ENCODE measurements at places on chromosomes 2 and 18.

DNA sequence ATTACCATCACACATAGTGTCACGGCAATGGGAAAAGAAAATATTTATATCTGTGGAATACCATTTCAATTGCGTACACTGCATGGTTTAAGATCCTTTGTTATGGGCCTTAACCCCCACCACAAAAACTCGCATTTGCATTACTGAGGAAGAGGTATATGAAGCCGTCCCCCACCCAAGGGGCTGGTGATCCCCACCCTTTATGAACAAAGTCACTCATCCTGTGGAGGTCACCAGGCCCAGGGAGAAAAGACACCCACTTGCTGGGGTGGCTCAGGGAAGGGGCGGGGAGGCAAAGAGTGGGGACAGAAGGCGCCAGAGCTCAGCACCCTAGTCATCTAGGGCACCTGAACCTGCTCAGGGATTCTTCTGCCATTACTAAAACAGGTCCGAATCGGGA, 133.8 kb downstream of the ZNF516 start:
- no peak for DNase-seq

DNA sequence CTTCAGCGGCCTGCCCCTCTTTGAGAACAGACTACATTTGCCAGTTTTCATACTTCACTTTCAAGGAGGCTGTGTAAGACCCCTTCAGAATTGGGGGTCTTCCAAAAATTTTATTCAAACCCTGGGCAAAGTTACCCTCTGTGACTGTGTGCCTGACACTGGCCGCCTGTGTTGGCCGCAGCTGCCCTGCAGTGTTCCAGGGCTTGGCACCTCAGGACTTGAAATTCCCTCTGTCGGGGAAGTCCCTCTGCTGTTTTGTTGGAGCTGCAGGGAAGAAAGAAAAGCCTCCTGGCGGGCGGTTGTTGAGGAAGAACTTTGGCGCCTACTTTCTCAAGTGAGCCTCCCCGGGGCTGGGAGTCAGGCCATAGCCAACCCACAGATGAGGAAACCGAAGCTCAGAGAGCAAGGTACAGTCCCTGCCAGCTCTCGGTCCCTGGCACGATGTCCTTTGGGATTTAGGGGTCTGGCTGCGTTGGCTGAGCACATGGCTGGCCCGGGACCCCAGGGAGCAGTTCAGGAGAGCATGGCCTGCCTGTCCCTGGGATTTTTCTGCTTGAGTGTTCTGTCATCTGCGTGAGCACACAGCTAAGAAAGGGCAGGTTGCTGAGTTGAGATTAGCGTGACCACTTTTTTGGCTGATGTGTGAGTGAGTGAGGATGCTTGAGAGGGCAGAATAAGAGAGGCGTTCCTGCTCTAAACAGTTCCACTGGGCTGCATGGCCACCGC, 17.9 kb upstream of the ASB1 start:
- DNase-seq = no peak

GRCh38 chr18:72866901-72867745, 664 bp downstream of the NETO1 start:
- DNase-seq = peak; percentile 58

DNA sequence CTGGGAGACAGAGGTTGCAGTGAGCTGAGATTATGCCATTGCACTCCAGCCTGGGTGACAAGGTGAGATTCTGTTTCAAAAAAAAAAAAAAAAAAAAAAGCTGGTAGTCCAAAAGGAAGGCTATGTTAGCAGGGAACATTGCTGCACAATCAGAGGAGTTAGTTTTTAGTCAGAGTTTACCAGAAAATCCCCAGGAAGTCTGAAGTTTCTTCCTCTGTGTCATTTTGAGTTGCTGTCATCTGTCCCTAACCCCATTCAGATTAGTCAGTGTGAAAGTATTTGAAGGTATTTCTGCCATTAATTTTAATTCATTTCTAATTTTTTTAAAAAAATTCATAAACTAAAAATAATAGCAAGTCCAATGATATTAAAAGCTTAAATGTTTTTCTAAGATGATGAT, 33.5 kb upstream of the CERS6 start:
- DNase-seq = no peak

DNA sequence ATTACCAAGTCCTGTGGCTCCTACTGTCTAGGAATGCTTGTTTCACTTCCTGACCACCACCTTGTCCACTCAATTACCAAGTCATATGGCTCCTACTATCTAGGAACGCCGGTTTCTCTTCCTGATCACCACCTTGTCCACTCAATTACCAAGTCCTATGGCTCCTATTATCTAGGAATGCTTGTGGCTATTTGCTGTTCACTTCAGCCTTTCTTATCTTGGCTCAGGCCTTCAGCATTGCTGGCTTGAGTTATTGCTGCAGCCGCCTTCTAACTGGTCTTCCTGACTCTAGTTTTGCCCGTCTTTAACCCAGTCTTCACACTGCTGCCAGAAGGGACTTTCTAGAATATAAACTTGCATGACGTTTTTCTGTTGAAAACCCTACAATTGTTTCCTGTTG, 82.5 kb upstream of the GAREM1 start:
- DNase-seq = no peak

- no peak for DNase-seq
These were observed 21.7 kb downstream of the TMX3 start for GRCh38 chr18:68693091-68693815.
